DMS 273 treated with DMSO at 0.1 percent for 48 hours (cell line): ENCODE measurements at places on chromosomes 7 and 10.

GRCh38 chr10:112230325-112230988, 46.9 kb upstream of the GPAM start:
- no peak for DNase-seq

DNA sequence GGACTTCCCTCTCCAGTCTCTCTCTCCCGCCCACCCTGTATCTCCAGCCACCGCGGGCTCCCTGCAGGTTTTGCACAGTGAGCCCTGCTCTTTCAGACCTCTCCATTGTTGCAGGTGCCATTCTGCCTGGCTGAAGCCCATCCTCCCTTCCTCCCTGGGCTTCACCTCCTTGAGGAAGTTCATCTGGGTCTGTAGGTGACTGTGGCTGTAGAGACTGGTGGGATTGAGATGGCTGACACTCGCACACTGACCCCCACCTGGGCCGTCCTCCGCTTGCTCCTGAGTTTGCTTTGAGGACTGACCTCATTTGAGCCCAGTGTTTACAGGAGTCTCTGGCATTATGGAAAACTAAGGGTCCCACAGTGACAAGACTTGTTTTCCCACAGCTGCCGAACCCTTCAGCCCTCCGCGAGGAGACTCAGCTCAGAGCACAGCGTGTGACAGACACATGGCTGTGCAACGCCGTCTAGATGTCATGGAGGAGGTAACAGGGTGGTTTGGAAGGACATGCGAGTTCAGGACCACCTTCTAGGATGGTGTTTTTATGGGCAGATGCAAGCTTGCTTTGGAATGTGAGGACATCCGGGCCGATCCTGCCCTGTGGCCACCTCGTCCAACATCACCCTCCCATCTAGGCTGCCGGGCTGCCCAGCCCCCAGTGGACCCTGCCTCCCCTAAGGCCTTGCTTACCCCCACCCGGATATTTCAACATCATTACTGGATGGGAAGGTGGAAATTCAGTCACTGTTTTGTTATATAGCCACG, 9.3 kb downstream of the PLAC9 start:
- DNase-seq: no peak

DNA sequence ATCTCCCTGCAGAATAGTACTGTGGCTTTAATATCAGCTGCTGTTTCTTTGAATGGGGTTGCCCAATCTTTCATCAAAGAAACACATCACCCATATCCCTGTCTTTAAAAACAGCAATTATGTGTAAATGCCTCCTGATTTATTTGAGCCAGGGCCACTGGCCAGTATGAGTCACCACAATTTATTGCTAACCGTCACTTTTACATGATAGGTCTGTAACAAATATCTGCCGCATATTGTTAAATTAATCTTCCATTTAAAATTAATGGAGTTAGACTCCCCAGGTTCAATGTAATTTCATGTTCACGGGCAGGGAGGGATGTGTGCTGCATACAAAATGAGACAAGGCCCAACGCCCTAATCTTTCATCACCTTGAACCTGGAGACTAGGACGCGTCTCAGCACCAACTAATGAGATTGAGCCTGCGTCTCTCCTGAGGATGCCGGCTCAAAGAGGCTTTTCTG, 673.4 kb downstream of the AUTS2 start:
- DNase-seq: peak; percentile 49

DNA sequence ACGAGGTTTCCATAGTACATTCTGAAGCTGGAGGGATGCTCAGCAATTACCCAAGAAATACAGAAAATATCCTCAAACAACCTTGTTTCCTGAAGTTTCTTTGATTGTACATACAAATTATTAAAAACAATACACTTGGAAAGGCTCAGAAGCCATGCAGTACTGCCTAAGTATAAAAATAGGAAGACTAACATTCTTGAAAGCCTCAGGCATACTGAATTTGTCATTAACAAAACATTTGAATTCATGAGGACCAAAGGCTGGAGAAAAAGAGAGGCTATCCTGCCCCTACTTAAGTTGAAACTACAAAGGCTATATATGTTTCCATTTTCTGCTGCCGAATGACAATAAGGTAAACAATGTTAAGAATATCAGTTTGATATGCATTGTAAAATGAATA, 54.3 kb upstream of the SGCE start:
- DNase-seq: no peak

DNA sequence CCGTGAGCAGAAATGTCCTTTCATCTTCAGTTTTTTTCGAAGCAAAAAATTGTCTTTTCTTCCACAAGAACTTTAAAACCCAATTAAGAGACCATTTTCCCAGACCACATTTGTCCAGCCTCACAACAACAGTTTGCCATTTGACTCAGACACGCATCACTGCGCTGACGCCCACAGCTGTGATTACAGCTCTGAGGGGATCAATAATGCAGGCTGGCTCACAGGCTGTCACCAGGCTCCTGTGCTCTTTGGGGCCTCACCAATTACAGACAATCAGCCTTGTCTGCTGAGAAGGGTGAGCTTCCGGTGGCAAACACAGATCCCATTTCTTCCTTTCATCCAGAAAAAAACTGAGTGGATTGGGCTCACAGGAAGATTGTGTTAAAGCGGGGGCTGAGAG, 33.3 kb downstream of the DDC start:
- no peak for DNase-seq

GRCh38 chr10:72050873-72051272, 37.5 kb downstream of the SPOCK2 start:
- DNase-seq: no peak

DNA sequence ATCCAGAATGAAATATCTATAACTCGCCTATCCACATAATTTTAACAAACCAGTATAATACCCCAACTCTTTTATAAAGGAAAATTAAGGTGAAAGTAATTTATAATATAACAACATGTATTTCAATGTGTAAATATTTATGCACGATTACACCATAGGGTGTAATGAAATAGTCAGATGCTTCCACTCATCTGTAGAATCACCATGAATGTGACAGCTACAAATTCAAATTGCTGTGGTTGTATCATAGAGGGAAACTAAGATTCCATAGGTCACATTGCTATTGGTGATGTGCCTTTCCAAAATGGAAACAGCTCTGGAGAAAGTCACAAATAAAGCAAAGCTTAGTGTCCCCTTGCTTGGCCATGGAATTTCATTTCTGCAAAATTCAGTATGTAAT, 95.7 kb downstream of the CPED1 start:
- DNase-seq: no peak

- no peak for DNase-seq
Measured at GRCh38 chr10:124125305-124126116, 32.1 kb upstream of the CHST15 start.

- no peak for DNase-seq
Measured at GRCh38 chr10:44863344-44864047, 47.6 kb upstream of the TMEM72 start.

DNA sequence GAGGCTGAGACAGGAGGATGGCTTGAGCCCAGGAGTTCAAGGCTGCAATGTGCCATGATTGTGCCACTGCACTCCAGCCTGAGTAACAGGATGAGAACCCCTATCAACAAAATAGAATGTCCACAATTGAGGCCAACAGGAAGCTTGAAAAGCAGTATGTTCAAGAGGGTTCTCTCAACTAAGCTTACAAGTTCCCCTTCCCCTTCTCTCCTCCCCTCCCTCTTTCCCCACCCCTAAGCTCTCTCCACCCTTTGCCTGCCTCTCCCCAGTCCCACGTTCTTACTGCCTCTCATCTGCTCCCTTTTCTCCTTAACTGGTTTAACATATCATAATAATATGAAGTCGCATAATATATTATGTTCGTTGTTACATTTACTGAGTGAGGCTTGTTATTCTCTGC, 35.4 kb downstream of the KIAA1549 start:
- no peak for DNase-seq

DNA sequence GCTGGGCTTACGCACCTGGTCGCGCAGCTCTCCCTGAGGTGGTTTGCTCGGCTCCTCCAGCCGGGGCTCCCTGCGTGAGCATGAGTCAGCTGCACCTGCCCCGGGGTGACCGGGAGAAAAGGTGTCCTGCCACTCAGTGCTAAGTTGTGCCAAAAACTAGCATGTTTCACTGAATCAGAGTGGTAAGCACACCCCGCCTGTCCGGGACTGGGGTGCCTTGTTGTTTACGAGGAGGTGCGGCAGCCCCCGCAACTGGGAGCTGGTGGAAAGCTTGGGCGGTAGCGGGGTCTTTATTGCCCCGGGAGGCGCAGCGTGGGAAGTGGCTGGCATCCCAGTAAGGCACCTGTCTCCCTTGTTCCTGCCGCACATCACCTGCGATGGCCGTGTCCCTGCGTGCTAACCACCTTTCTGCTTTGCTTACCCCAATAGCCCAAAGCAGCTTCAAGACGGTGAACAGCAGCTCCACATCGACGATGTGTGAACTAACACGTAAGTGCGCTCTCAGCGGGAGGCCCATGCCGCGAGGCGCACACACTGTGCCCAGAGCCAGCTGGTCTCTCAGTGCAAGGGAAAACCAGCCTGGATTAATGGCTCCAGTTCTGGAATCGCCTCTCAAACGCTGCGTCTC, 506.6 kb upstream of the FOXK1 start:
- DNase-seq: no peak

DNA sequence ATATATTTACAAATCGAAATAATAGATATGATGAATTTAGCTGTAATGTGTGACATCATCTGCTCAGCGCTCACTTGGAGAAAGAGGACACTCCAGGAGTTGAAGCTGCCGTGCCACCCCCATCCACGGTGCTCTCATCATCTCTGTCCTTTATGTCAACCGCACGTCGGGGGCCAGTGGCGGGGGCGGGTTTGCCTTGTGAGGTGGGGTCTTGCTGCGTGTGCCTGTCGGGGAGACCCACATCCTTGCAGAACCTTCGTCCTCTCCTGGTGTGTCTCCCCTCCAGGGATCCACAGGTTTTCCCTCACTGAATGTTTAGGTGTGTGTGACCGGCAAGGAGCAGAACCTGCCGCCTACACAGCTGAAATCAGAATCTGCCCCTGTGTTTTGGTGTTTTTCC, 71.6 kb downstream of the INPP5A start:
- no peak for DNase-seq

- no peak for DNase-seq
Measured at GRCh38 chr10:3850999-3851937, 66.3 kb upstream of the KLF6 start.

DNA sequence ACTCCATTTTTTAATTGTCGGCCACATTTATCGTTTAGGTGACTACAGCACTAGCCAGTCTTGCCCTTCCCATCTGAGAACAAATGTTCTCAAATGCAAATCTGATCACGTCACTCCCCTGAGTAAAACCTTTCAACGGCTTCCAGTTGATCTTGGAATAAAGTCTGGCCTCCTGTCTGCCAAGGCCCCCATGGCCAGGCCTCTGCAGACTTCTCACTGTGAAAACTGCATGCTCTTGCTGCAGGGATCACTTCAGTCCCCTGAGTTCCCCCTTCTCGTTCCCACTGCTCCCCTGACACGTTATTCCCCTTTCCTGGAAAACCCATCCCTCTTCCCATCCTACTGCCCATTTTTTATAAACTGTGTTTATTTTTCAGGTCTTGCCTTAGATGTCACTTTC, 124.1 kb upstream of the NEBL start:
- no peak for DNase-seq

DNA sequence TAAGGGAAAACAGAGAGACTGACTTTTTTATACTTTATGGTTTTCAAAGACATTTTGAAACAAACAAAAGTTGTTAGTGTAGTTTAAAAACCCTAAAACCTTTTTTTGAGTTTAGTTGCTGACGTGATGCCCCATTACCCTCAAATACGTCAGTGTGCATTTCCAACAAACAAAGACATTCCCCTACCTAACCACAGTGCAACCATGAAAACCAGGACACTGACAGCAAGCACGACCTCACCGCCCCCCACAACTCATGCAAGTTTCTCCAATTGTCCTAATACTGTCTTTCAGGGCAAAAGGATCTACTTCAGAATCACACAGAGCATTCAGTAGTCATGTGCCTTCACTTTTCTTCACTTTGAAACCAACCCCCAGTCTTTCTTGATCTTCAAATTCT, 75.0 kb downstream of the WNT2 start:
- no peak for DNase-seq

- DNase-seq: no peak
Measured at GRCh38 chr7:150918378-150918777, 59.7 kb downstream of the KCNH2 start.

DNA sequence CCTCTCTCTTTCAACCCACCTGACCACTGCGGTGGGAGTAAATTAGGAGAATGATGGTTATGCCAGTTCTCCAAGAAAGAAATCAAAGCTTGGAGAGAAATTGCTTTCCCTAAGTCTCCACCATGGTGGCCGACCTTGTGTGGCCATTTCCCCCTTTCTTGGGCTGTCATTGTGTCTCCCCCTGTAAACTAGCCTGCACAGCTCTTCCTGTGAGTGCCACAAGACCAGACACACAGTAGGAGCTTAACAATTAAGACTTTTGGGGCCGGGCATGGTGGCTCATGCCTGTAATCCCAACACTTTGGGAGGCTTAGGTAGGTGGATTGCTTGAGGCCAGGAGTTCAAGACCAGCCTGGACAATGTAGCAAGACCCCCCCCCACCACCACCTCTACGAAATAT, 18.9 kb upstream of the LIMK1 start:
- no peak for DNase-seq

DNA sequence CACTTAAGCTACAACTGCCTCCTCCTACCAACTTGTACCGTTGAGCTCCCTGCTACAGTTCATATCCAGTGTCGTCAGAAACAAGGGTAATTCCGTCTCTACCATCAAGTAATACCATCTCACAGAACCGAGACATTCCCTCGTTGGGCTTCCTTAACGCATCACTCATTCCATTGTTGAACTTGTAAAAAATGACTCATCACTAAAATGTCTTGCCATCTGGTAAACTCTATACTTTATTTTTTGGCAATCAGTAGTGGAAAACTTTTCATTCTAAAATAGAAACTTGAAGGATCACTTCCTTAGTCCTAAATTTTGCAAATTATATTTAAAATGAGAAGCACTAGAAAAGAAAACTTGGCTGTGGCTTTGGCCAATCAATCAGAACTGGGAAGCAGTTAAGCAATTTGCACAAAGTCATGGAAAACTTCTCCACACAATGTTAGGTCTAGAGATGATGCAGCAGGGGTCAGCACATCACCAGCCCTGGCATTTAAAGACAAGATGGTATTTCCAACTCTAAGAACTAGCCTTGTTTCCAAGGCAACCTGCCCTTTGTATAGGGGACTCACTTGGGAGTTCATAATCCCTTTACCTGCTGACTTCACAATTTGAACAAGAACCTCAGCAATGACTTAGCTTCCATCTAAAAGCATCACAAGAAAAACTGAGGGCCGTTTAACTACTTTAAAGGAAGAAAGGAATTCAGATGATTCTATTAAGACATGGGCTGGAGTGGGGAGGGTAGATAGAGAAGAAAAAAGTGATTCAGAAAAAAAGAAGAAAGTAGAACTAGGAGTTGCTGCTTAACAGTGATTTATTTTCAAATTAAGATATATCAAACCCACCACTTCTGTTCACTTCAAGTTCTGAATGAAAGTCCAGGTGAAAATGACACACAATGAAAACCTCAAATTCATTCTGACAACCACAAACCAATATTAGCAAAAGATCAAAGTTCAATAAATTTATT, 288.1 kb downstream of the PARD3 start:
- no peak for DNase-seq
